Thoracic aorta (tissue), 2 donors: ENCODE measurements at places on chromosomes 13 and 19.

DNA sequence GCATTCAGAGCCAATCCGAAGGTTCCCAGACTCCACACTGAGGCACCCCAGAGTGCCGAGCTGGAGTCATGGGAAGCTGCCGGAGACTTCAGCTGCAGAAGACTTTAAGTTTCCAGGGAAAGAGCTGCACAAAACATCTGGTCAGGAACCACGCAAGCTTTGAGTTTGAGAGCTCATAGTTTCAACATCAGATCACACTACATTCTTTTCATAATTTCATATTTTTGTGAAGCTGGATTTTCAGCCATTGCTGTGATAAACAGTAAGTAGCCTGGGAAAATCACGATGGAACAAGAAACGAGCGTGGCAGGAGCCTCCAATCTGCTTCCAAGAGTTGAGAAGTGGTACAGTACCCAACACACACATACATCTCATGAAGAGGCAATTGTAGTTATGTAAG is 25.5 kb upstream of the ATP12A start:
- no peaks in the 10 kb centered on the region for H3K36me3 ChIP-seq
- no peak for DNase-seq
- no peak overlapping the region for H3K27ac ChIP-seq
- H3K4me1 ChIP-seq = no peaks in the 10 kb centered on the region
- H3K27me3 ChIP-seq = no peaks in the 10 kb centered on the region

DNA sequence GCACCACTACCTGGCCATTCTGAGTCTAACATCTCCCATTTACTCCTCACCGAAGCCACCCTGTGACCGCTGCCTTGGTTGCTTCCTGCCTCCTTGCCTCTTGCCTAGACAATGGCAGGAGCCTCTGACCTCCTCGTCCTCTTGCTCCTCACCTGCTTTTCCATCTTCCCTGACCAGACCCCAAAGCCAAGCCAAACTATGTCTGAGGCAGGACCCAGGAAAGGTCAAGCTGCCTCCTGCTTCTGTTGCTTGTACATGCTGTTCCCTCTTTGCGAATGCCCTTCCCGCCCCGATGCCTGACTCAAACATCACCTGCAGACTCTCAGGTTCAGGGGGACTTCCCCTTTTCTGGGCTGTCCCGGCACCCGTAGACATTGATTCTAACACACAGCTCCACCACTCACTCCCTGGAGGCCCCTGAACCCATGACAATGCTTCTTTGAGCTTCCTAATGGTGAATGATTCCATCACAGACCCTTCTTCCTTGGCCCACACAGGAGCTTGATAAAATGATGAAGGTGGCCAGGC is 60.8 kb downstream of the F2RL3 start:
- no peaks in the 10 kb centered on the region for H3K4me1 ChIP-seq
- no peaks in the 10 kb centered on the region for H3K36me3 ChIP-seq

DNA sequence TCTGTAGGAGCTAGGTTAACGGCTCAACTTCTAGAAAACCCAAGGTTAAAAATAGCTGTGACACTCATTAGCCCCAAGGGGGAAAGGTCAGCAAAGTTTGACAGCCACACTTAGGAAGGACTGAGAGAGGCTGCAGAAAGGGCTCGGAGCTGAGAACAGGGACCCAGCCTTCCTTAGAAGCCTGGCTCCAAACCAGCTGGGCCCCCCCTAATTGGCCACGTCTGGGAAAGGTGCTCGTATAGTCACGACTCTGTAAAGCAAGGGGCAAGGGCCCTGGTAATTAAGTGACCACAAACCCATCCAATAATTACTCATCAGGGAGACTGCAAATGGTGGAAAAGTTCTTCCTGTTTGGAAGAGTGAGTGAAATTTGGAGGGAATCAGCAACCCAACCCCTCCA is 90.5 kb downstream of the RNASEH2B start:
- no peak for DNase-seq
- H3K4me3 ChIP-seq = no peak overlapping the region
- H3K4me1 ChIP-seq = no peaks in the 10 kb centered on the region
- no peaks in the 10 kb centered on the region for H3K27me3 ChIP-seq

DNA sequence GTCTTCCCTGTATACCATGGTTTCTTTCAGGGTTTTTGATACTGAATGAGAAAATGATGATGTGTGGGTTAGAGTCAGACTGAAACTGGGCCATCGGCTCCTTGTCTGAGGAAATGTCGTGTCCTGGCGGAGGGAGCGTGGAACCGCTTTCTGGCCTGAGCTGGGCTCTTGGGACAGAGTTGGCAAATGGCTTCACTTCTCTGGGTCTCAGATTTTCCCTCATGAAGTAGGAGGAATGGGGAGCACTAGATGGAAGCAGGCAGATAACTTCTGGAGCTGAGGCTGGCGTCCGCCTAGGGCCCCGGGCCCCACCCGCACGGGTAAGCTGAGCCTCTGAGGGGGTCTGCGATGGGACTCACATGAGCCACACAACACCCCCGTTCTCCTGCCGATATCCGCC is 133.3 kb upstream of the WASF3 start:
- H3K27me3 ChIP-seq = no peaks in the 10 kb centered on the region
- peak overlapping the region; percentile 93 for H3K27ac ChIP-seq
- no peak for DNase-seq

- H3K27ac ChIP-seq = no peak overlapping the region
- H3K4me1 ChIP-seq = peaks cover 3% of the 10 kb centered on the region
- H3K36me3 ChIP-seq = no peaks in the 10 kb centered on the region
- no peak overlapping the region for H3K4me3 ChIP-seq
- no peaks in the 10 kb centered on the region for H3K27me3 ChIP-seq
These were observed 45.5 kb downstream of the C13orf42 start for GRCh38 chr13:51065372-51066090.

- H3K27me3 ChIP-seq = no peaks in the 10 kb centered on the region
- H3K4me3 ChIP-seq = no peak overlapping the region
- no peak overlapping the region for H3K27ac ChIP-seq
- no peaks in the 10 kb centered on the region for H3K36me3 ChIP-seq
- peaks cover 9% of the 10 kb centered on the region for H3K4me1 ChIP-seq
These were observed 180.9 kb downstream of the PCCA start for GRCh38 chr13:100269837-100270236.

DNA sequence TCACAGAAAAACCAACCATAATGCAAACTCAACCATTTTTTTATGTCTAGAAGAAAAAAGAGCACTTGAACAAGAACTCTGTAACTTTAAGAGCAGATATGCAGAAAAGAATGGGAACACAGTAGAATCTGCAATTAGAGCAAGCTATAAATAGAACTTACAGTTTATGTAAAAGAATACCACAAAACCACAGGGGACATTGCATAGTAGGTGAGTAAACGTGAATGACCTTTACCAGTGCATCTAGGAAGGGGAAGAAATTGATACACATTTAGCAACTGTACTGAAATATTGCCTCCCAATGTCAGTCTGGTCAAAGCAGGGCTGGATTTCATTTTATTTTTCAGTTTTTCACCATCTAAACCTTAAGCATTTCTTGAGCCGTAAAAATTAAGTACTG is 242.2 kb upstream of the EDNRB start:
- H3K4me3 ChIP-seq = no peak overlapping the region
- H3K36me3 ChIP-seq = no peaks in the 10 kb centered on the region
- no peak for DNase-seq
- no peaks in the 10 kb centered on the region for H3K4me1 ChIP-seq
- H3K27ac ChIP-seq = no peak overlapping the region
